Motor neuron (in vitro differentiated cells): ENCODE measurements at places on chromosomes 3 and 15.
A peak's percentile ranks its signal among the peaks of the same experiment; 100 is the strongest.

GRCh38 chr15:96565266-96565665 lies 234.8 kb downstream of the NR2F2 start:
- no peak for ATAC-seq

DNA sequence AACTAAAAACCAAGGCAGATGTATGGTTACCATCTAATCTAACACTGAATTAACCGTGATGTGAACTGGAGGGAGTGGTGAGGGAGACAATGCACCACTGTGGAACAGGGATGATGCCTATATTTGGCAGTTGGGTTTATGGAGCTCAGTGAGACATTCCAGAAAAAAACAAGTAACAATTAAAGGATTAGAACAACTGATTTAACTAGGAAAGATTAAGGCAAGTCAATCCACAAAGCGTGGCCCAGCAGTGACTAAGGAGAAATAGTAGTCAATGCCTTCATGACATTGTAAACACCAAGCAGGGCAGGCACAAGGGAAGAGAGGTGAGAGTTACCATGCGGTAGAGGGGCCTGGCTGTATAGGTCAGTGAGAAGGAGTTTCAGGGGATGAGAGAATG lies 38.1 kb downstream of the CHAC1 start:
- no peak for ATAC-seq

- ATAC-seq = peak; percentile 66
Observed at GRCh38 chr15:48112242-48112641, 8.5 kb upstream of the SLC24A5 start.

- ATAC-seq = no peak
Observed at GRCh38 chr15:33968821-33969220, 524 bp downstream of the CHRM5 start.

DNA sequence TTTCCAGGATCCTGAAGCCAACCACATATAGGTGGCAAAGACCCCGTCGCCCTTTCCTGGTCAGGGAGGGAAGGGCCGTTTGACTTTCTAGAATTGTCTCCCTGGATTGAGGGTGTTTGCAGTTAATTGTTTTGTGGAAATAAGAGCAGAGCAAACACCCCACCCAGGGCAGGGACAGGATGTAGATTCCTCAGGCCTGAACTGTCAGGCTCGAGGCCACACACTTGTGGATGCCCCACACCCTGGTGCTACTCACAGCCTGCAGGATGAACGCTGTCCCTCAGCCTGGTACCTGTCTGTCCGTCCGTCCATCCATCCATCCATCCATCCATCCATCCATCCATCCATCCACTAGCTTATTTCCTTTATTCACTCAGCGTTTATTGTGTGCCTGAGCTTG lies 29.9 kb upstream of the FLNB start:
- no peak for ATAC-seq

DNA sequence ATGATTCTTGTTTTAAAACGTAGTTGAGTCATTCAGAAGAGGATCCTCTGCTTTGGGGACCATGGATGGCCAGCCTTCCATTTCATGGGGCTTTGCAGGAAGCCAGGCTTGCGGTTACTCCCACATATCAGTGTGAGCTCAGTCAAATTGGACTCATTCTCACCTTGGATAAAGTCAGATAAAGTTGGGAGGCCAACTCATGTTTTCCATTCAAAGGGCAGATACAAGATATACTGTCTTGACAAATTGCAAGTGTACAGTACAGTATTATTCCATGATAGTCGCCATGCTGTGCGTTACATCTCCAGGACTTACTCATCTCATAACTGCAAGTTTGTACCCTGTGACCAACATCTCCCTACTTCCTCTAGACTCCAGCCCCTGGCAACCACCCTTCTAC lies 25.5 kb upstream of the B3GNT5 start:
- ATAC-seq = no peak

DNA sequence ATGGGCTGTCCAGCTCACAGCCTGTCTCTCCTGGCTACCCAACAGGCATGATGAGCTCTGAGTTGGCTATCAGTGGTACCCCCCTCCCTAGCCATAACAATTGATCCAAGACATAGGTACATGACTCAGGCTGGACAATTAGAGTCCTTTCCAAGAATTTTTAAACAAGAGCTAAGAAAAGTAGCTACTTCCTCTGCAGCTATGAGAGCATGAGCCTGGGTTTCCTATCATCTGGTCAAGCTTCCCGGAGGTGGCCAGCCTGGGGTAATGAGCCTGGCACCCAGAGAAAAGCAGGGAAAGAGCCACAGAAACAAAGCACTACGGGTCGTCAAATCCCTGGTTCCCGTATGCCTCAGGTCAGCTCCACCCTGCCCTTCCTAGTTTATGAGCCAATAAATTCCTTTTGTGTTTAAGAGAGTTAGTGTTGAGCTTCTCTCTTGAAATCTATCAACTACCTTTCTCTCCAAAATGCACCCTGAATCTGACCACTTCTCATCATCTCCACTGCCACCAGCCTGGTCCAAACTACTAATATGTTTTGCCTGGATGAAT lies 2.3 kb upstream of the SLC51B start:
- no peak for ATAC-seq

- ATAC-seq = no peak
Observed at GRCh38 chr3:71026634-71027578, 556.6 kb downstream of the FOXP1 start.

DNA sequence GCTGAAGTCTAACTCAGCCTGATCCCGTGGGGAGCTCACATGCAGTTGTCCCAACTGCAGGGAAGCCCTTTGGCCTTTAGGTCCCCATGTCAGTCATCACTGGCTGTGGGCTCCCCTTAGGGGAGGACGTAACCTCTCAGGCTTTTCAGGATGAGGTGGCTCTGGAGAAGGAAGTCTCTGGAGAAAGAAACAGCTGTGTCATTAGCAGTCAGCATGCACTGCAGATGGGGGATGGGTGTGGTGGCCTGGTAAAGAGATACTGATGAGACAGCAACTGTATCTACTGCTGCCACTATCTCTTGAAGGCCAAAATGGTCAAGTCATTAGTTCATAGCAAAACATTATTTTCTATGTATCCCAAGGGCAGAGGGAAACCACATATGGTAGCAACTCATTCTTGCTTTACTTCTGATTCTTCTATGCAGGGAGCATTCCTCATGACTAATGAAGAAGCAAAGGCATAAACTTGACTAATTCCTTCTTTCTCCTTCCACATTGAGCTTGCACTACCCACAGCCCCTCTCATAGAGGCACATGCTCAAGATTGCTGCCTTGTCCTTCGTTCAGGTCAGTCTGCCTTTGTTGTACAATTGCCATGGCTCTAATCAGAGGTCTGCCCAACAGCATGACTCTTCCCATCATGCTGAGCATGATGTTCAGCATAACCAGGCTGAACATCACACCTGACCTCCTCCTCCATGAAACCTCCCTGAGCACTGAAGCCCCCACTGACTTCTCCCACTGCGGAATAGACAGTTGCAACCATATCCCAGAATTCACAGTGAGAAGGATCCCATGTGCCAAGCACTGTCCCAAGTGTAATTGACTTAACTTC lies 47.8 kb upstream of the TMEM158 start:
- ATAC-seq = peak; percentile 94

DNA sequence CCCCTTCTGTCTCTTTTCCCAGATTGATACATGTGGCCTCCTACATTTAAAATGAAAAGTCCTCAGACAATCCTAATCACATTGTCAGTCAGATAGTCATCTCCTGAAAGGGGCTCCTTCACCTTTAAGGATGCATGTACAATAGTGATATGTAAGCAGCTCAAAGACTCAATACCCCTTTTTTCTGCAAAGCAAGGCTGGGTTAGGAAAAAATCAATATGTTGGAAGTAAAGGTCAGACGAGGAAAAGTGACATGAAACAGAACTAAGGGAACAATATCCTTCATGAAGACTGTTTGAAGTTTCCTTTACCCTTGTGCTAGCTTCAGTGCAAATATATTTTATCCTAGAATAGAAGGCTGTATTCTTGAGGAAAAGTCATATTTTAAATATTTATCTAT lies 539.3 kb downstream of the NR2F2 start:
- ATAC-seq = no peak

GRCh38 chr3:59517388-59517787 lies 467.6 kb upstream of the CFAP20DC start:
- ATAC-seq = no peak

DNA sequence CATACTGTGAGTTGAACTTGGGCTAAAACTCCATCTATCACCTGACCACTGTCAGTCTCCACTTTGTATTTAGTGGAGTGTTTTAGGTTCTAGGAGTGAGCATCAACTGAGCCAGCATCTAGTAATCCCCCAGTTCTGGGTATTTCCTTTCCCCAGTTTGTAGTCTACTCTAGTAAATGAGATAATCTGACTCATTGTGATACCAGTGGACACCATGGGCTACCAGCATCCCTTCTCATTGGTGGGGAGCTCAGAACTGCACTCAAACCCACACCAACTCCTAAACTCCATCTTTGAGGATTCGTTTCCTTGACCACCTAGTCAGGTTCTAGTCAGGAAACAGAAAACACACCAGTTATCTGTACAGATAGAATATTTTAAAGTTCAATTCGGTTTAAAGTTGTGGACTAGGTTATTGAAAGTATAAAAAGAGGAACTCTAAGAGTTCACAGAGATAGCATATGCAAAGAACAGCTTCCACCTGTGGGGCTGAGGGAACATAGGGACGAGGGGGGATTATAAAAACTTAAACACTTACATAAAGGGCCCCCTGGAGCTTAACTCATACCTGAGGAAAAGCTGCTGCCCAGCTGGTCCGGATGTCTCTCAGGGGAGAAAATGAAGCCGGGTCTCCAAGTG lies 36.0 kb downstream of the LEO1 start:
- ATAC-seq = no peak

DNA sequence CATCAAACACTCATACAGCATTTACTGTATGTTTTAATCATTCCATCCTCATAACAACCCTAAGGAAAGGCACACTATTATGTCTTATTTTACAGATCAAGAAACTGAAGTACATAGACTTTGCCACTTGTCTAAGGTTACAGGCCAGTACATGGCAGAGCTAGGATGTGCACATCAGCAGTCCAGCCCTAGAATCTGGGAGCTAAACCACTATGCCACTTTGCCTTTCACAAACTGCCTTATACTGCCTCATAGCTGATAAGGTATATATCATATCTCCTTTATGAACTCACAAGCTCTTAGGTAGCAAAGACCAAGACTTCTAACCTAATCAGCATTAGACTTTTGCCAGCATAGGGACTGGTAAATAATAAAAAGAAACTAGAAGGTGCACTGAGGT lies 49.1 kb downstream of the MYO9A start:
- ATAC-seq = no peak
